Thoracic aorta (tissue), 2 donors: ENCODE measurements at places on chromosomes 11 and 22.

GRCh38 chr11:132408877-132409276 is 1038.5 kb downstream of the NTM start:
- no peak for DNase-seq
- no peak overlapping the region for H3K4me3 ChIP-seq
- no peaks in the 10 kb centered on the region for H3K36me3 ChIP-seq
- no peaks in the 10 kb centered on the region for H3K4me1 ChIP-seq

DNA sequence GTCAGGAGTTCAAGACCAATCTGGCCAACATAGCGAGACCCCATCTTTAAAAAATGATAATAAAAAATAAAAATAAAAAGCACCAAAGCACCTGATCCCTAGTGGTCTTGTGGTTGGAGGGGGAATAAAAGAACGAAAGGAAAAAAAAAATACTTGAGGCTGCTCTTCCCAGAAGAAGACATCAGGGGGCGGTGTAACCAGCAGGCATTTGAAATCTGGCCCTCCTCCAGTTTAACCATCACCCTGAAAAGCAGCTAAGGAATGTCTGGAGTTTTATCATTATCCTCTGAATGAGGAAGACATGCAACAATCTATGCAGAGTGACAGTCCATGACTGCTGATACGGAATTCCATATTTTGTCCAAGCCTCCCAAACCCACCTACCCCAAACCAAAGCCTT is 5.6 kb upstream of the KCTD17 start:
- no peaks in the 10 kb centered on the region for H3K27me3 ChIP-seq
- H3K4me3 ChIP-seq: no peak overlapping the region
- no peak overlapping the region for H3K27ac ChIP-seq

DNA sequence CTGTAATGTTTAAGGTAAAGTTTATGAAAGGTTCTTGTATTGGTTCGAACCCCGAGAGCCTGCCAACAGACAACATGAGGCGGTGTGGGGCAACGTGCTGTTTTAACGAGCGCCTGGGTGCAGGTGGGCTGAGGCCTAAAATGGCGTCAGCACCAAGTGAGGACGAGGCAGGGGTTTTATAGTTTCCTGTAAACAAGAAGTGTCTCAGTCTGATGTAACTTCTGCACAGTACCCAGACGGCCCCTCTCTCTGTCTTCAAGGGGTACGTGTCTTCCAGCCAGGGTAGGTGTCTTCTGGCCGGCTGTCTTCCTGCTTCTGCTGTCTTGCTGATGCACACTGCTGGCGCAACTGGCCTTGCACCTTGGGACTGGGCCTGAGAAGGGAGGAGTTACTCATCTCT is 2.7 kb downstream of the PPFIBP2 start:
- H3K27me3 ChIP-seq: no peaks in the 10 kb centered on the region
- H3K36me3 ChIP-seq: no peaks in the 10 kb centered on the region
- H3K4me1 ChIP-seq: peaks cover 16% of the 10 kb centered on the region
- H3K4me3 ChIP-seq: no peak overlapping the region
- H3K27ac ChIP-seq: no peak overlapping the region
- DNase-seq: no peak

DNA sequence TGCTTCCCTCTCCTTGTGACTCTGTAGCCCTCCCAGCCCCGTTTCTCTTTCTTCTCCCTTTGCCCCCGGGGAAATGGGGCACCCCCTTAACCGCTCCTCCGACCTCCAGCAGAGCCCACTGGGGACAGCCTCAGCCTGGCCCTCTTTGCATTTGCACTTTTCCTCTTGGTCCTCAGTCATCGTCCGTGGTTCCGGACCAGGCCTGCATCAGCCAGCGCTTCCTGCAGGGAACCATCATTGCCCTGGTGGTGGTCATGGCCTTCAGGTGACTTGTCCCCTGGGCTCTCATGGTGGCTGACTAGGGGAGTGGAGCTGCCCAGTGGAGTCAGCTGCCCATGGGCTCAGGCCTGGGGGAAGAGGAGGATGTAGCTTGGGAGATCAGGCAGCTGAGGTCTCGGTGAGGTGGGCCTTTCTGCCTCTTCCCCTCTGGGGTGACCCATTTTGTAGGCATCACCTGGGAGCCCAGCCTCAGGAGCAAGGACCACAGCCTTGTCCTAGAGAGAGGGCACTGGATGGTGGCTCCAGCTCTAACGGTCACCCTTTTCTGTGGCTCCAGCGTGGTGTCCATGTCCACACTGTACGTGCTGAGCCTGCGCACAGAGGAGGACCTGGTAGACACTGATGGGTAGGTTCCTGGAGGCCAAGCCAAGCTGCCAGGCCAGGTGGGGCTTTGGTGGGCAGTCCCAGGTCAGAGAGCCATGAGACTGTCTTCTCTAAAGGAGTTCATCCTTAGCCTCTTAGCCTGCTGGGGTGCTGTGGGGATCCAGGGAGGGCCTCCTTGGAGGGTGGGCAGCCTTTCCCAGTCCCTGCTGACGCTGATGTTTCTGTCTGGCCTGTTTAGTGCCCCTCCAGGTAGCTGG is 12.5 kb downstream of the TMEM258 start:
- no peak overlapping the region for H3K4me3 ChIP-seq
- peaks cover 4% of the 10 kb centered on the region for H3K36me3 ChIP-seq
- H3K27ac ChIP-seq: no peak overlapping the region
- DNase-seq: no peak

DNA sequence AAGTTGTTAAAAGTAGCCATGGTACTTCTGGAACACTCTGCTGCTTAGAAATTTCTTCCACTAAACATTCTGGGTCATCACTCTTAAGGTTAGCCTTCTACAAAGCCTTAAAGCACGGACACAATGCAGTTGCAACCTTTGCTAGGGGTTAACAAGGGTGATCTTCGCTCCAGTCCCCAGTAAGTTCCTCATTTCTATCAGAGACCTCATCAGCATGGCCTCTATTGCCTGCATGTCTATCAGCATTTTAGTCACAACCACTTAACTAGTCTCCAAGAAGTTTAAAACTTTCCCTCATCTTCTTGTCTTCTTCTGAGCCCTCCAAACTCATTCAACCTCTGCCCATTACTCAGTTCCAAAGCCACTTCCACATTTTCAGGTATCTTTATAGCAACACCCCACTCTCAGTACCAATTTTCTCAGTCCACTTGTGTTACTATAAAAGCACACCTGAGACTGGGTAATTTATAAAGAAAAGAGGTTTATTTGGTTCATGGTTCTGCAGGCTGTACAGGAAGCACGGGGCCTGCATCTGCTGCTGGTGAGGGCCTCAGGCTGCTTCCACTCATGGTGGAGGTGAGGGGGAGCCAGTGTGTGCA is 48.7 kb upstream of the TH start:
- no peak overlapping the region for H3K4me3 ChIP-seq
- no peaks in the 10 kb centered on the region for H3K36me3 ChIP-seq
- H3K27me3 ChIP-seq: no peaks in the 10 kb centered on the region
- H3K4me1 ChIP-seq: no peaks in the 10 kb centered on the region
- H3K27ac ChIP-seq: no peak overlapping the region

DNA sequence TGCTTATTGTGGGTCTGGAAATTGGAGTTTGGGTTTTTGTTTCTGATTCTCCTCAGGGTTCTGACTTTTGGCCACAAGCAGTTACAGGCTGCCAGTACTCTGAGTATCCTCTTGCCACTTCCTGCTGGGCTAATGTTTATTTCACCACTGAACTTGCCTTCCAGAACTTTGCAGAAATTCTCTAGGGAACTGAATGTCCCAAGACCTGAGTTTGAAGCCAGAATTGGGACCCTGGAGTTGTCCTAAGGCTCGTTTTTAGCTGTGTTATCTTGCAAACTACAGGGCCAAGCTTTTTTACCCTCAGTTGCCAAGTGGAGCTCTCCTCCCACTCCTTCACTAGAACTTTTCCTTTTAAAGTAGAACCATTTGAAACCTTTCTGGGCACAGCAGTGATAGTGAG is 89.9 kb downstream of the FAT3 start:
- no peaks in the 10 kb centered on the region for H3K36me3 ChIP-seq
- DNase-seq: no peak
- peaks cover 10% of the 10 kb centered on the region for H3K4me1 ChIP-seq
- peak overlapping the region; percentile 72 for H3K27ac ChIP-seq
- peak overlapping the region; percentile 23 for H3K4me3 ChIP-seq
- H3K27me3 ChIP-seq: no peaks in the 10 kb centered on the region

- H3K4me1 ChIP-seq: peaks cover 8% of the 10 kb centered on the region
- H3K4me3 ChIP-seq: no peak overlapping the region
- H3K27ac ChIP-seq: no peak overlapping the region
These were observed 32.9 kb downstream of the CABIN1 start for GRCh38 chr22:24043958-24044357.

- no peaks in the 10 kb centered on the region for H3K36me3 ChIP-seq
- H3K27ac ChIP-seq: no peak overlapping the region
- no peaks in the 10 kb centered on the region for H3K27me3 ChIP-seq
- no peak for DNase-seq
- H3K4me1 ChIP-seq: no peaks in the 10 kb centered on the region
- no peak overlapping the region for H3K4me3 ChIP-seq
These were observed 150.1 kb upstream of the ARHGAP42 start for GRCh38 chr11:100536979-100537378.

- no peaks in the 10 kb centered on the region for H3K27me3 ChIP-seq
- no peaks in the 10 kb centered on the region for H3K36me3 ChIP-seq
- H3K27ac ChIP-seq: no peak overlapping the region
- H3K4me3 ChIP-seq: no peak overlapping the region
- peaks cover 3% of the 10 kb centered on the region for H3K4me1 ChIP-seq
- DNase-seq: no peak
These were observed 122.7 kb downstream of the FCHSD2 start for GRCh38 chr11:73019449-73019848.

DNA sequence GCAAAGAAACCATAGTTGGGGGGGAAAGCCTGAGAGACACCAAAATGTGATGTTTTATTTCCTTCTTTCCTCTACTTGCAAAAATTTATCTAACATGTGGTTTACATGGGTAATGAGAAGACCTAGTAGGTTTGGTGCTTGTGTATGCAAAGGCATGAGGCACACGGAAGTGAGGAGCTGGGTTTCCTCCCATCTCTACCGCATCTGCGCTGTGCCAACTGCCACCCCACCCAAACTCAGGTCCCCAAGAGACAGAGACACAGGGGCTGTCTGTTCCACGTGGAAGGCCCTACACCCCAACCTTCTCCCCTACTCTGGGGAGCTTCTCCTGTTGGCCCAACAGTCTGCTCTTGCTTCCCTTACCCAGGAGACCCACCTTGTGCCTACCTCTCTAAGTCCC is 4.8 kb downstream of the RTL6 start:
- peaks cover 4% of the 10 kb centered on the region for H3K36me3 ChIP-seq
- no peak for DNase-seq
- no peak overlapping the region for H3K4me3 ChIP-seq
- no peaks in the 10 kb centered on the region for H3K4me1 ChIP-seq

- H3K4me1 ChIP-seq: no peaks in the 10 kb centered on the region
- no peak for DNase-seq
- no peaks in the 10 kb centered on the region for H3K36me3 ChIP-seq
These were observed 3.6 kb downstream of the CLTCL1 start for GRCh38 chr22:19287889-19288288.

DNA sequence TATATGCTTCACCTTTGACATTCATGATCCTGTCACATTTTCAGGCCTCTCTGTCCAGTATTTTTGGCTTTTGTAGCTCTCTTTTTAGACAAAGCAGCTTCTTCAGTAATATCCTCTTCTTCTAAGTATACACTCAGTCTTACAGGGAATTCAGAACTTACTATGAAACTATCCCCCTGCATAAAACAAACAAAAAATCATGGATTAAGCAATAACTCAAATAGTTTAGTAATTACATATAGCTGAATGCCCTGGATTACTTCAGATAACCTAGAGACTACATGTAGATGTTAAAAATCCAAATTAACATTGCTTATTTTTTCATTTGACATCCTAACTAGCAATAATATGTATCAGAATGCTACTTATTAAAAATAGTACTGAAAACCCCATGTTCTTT is 5.2 kb downstream of the TAF1D start:
- H3K4me3 ChIP-seq: no peak overlapping the region
- no peak for DNase-seq
- peaks cover 46% of the 10 kb centered on the region for H3K36me3 ChIP-seq
- no peak overlapping the region for H3K27ac ChIP-seq
- peaks cover 29% of the 10 kb centered on the region for H3K4me1 ChIP-seq
- no peaks in the 10 kb centered on the region for H3K27me3 ChIP-seq

- no peak overlapping the region for H3K27ac ChIP-seq
- no peaks in the 10 kb centered on the region for H3K36me3 ChIP-seq
- no peaks in the 10 kb centered on the region for H3K4me1 ChIP-seq
- H3K27me3 ChIP-seq: no peaks in the 10 kb centered on the region
- no peak for DNase-seq
These were observed 45.4 kb upstream of the ANO3 start for GRCh38 chr11:26286472-26287066.

DNA sequence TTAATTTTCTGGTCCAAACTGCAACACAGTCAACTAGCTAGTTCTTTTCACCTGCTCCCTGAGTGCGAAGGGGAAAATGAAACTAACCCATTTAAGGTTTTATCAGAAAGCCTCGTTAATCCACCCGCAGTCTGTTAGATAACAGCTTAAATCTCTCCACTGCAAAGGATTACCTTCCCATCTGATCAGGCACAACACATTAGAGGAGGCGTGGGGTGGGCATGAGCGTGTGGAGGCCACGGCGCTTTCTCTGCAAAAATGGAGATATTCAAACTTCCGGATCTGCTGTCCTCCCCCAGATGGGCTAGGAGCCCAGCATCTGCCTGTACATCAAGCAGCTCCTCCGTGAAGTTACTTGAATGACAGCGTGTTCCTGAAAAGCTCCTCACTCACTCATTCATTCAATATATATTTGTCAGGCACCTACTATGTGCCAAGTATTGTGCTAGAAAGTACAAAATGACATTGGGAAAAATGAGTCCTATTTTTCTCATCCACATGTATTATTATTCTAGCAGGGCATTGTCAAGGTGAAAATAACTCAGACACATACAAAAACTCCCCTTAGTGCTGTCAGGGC is 13.5 kb upstream of the ANKK1 start:
- no peak for DNase-seq
- no peak overlapping the region for H3K27ac ChIP-seq
- H3K27me3 ChIP-seq: no peaks in the 10 kb centered on the region
- H3K36me3 ChIP-seq: peaks cover 7% of the 10 kb centered on the region
- no peak overlapping the region for H3K4me3 ChIP-seq
- H3K4me1 ChIP-seq: no peaks in the 10 kb centered on the region

GRCh38 chr22:32080904-32081303 is 37.8 kb downstream of the SLC5A1 start:
- H3K36me3 ChIP-seq: no peaks in the 10 kb centered on the region
- no peaks in the 10 kb centered on the region for H3K27me3 ChIP-seq
- no peak overlapping the region for H3K27ac ChIP-seq

GRCh38 chr22:38313384-38313955 is 3.8 kb downstream of the CSNK1E start:
- H3K4me1 ChIP-seq: peaks cover 85% of the 10 kb centered on the region
- H3K27me3 ChIP-seq: no peaks in the 10 kb centered on the region
- peak overlapping the region; percentile 98 for H3K27ac ChIP-seq
- DNase-seq: peak; percentile 50
- H3K36me3 ChIP-seq: peaks cover 2% of the 10 kb centered on the region
